ENCODE measurements at places on chromosomes 3 and 15. TPM values are rescaled to one million over a fixed set of nuclear protein-coding genes. Genes with fewer than 3 reads are reported as not detected.
A peak's percentile ranks its signal among the peaks of the same experiment; 100 is the strongest.

CIB2 gene
- 17.5 TPM for total RNA-seq

DNA sequence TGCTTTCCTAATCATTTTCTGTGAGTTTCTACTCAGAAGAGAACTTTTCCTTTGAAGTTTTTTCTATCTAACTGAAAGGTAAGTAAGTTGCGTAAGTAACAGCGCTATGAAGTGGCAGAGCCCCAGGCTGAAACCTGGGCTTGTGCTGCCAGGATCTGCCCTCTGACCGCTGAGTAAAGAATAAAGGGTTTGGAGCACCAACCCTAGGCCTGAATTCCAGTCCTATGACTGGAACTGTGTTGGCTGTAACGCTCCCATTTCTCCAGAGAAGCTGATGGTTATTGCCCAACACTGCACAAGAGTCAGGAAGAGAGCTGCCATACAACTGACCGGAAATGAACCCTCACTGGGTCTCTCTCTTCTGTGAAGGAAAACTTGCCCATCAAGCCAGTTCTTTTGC, 87.0 kb downstream of the FOXB1 start:
- H3K4me1 ChIP-seq, result no peaks in the 10 kb centered on the region
- no peaks in the 10 kb centered on the region for H3K36me3 ChIP-seq
- H3K27ac ChIP-seq, result no peak overlapping the region
- H3K4me3 ChIP-seq, result no peak overlapping the region
- H3K27me3 ChIP-seq, result no peaks in the 10 kb centered on the region

DNA sequence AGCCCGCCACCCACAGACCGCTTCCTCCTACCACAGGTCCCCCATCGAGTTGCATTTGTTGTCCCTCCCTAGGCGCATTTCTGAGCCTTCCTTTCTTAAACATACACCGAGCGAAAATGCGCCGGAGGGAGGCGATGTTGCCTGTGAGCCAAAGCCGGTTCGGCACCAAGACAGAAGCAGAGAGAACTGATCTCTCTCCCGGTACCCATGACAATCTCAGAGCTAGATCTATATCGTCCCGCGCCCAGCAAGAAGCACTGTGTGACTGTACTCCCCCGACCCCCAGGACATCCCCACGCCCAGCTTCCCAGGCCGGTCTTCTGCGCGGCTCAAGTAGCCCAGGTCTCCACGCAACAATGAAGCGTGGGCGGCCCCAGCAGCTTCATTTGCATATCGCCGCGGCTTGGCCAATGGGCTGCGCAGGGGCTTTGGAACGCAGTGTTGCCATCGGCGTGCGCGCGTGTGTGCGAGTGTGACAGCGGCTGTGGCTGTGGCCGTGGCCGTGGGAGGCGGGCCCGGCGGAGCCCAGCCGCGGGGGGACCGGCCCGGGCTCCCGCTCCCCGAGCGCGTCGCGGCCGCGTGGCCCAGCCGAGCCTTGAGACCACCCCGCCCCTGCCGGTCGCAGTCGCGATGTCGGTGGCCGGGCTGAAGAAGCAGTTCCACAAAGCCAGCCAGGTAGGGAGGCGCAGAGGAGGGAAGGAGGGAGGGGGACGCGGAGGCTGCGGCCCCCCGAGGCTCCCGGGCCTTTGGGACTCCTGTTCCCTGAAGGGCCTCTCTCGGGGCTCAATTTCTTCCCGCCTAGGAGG, at the start of gene SH3GL3:
SH3GL3 (plus strand) TSS at position 438 of the 806 bp plus-strand sequence; CDS start at position 631, 193 bp downstream.
- peak within 1 kb of the TSS; percentile 31 for H3K4me3 ChIP-seq
- no peaks in the 10 kb centered on the region for H3K36me3 ChIP-seq
- DNase-seq, result peak; percentile 20
- H3K27me3 ChIP-seq, result no peaks in the 10 kb centered on the region
- H3K4me1 ChIP-seq, result no peaks in the 10 kb centered on the region
- no peak within 1 kb of the TSS for H3K27ac ChIP-seq

CLEC3B gene
- 47.9 TPM for total RNA-seq

PHC3 gene
- total RNA-seq, result 52.4 TPM

- H3K4me1 ChIP-seq, result no peaks in the 10 kb centered on the region
- no peak for DNase-seq
- H3K27me3 ChIP-seq, result no peaks in the 10 kb centered on the region
- no peak overlapping the region for H3K27ac ChIP-seq
Observed at GRCh38 chr3:127373441-127374085, 85.7 kb upstream of the PRR20G start.

ST6GAL1 gene
- 13.9 TPM for total RNA-seq

IGDCC3 gene
- not detected for total RNA-seq

- H3K27me3 ChIP-seq, result no peaks in the 10 kb centered on the region
- no peak overlapping the region for H3K4me3 ChIP-seq
- no peaks in the 10 kb centered on the region for H3K36me3 ChIP-seq
- no peaks in the 10 kb centered on the region for H3K4me1 ChIP-seq
Observed at GRCh38 chr3:194268654-194269512, 82.2 kb downstream of the CPN2 start.

DNA sequence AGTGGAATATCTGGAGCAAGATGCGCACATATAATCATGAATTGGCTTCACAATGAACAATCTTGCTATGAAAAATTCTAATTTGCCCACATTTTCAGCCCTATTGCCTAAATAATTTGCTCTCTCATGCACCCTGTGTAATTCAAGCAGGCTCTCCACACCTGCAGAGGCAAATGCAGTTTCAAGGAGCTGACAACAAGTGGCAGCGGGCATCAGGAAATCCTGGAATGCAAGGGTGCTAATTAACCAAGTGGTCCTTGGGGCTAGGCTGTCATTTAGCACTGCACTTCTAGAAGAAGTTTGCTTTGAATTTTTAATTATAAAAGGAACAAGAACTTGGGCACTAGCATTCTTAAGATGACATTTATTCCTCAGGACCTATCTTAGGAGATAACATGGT, 56.3 kb upstream of the ICE2 start:
- no peaks in the 10 kb centered on the region for H3K4me1 ChIP-seq
- H3K36me3 ChIP-seq, result no peaks in the 10 kb centered on the region
- H3K27me3 ChIP-seq, result no peaks in the 10 kb centered on the region
- no peak for DNase-seq
- no peak overlapping the region for H3K4me3 ChIP-seq
- no peak overlapping the region for H3K27ac ChIP-seq

AGTR1 gene
- total RNA-seq, result 0.70 TPM
